Occipital lobe (tissue), 3 donors: ENCODE measurements at places on chromosomes 7 and 10.

GRCh38 chr10:130043491-130043890, 67.1 kb downstream of the C10orf143 start:
- no peak for DNase-seq

DNA sequence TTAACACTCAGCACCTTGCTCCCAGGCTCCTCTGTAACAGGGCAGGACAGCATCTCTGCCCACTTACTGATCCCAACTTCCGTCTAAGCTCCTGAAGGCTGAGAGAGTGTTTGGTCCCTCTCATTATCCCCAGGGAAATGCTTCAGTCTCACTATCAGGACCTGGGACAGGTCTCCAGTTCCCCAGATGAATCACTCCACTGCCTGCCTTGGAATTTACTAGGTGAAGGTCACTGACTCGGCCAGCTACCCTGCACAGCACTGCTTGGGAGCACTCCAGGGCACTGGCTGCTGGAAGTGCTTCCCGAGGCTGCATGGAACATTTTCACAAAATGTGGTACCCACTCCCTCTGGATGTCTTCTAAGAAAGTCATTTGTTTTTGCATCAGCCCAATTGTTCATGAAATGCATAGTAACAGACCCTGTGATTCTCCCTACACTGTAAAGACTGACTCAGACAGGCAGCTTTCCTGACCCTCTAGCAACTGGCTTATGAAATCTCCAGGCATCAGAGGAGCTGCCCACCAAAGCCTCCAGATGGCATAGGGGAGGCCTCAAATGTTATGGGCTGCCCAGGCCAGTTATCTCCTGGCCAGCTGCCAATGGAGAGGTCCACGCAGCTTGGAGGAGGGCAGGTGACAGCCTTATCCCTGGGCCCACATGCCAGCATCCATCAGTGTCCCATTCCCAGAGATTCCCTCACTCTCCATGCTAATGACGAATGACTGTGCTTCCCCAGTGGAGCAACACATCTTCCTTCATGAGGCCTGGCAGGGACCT, 89.1 kb downstream of the GFRA1 start:
- DNase-seq = no peak

DNA sequence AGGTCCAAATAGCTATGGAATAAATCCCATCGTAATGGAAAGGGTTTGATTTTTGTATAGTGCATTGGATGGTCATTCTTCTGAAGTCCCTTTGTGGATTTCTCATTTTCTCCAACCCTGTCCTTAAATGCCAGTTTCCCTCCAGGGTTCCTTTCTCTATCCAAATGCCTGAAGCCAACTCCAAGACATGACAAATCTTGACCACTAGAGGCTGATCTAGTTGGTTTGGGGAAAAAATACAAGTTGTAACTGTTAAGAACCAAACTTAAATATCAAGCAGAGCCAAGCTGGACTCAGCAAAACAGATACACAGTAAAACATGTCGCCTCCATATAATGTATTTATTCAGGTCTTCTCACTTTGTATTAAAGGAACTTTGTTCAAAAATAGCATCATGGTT, 28.7 kb downstream of the FRMD4A start:
- DNase-seq = no peak

DNA sequence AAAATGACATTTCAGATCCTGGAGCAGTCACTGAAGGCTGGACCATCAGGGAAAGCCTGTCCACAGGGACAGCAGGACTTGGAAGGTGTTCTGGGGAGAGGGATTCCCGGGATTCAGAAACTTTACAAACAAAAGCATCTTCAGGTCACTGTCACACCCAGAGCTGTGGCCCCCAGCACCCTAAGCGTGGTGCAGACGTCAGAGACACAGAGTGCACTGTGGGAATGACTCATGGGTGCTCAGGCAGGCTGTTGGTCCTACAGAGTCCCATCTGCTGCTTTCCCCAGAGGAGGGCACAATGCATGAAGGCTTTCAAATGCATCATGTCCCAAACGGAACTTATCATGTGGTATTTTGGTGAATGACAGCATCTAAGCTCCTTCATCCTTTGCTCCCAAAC, 13.1 kb upstream of the LRMDA start:
- DNase-seq = no peak

DNA sequence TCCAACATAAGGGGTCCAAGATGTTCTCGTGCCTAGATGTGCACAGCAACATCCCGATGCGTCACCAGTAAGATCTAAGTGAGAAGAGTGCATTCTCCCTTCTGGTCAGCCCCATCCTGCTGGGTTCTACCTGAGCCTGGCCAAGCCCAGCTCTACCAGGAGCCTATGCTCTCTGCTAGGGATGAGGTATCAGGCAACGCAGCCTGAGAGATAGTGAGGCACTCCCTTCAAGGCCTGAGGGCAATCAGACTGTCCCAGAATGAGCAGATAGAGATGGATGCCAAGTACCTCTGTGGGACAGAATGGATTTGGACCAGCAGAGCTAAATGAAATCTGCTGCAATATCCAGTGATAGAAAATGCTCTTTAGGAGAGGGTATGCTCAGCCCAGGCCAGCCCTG, 26.7 kb downstream of the DDC start:
- no peak for DNase-seq

- no peak for DNase-seq
Observed at GRCh38 chr7:69504733-69505420, 93.4 kb upstream of the AUTS2 start.

DNA sequence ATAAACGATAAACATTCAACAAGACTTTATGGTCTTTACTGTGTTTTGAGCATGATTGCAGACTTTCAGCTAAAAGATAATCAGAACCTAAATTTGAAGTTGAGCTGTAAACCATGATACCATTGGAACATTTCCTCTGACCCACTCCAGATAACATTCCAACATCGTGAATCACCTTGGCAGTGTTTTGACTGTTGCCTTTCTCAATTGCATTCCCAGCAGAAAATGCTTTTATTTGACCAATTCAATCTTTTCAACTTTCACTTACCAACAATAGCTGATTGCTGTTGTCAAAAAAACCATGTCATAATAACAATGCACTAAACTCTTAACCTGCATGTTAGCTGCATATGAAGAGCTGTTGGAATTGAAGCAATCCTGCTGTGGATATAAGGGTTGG, 165.5 kb downstream of the MDFIC start:
- no peak for DNase-seq

GRCh38 chr7:134278502-134279153, 38.1 kb downstream of the SLC35B4 start:
- no peak for DNase-seq

DNA sequence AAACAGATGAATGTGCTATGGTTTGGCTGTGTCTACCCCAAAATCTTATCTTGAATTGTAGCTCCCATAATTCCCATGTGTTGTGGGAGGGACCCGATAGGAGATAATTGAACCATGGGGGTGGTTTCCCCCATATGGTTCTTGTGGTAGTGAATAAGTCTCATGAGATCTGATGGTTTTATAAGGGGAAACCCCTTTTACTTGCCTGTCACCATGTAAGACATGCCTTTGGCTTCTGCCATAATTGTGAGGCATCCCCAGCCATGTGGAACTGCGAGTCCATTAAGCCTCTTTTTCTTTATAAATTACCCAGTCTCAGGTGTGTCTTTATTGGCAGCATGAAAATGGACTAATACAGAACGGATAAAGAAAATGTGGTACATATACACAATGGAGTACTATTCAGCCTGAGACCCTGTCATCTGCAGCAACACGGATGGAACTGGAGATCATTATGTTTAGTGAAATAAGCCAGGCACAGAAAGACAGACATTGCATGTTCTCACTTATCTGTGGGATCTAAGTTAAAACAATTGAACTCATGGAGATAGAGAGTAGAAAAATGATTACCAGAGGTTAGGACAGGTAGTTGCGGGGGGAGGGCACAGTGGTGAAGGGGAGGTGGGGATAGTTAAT, 587.6 kb upstream of the NRP1 start:
- DNase-seq = no peak

DNA sequence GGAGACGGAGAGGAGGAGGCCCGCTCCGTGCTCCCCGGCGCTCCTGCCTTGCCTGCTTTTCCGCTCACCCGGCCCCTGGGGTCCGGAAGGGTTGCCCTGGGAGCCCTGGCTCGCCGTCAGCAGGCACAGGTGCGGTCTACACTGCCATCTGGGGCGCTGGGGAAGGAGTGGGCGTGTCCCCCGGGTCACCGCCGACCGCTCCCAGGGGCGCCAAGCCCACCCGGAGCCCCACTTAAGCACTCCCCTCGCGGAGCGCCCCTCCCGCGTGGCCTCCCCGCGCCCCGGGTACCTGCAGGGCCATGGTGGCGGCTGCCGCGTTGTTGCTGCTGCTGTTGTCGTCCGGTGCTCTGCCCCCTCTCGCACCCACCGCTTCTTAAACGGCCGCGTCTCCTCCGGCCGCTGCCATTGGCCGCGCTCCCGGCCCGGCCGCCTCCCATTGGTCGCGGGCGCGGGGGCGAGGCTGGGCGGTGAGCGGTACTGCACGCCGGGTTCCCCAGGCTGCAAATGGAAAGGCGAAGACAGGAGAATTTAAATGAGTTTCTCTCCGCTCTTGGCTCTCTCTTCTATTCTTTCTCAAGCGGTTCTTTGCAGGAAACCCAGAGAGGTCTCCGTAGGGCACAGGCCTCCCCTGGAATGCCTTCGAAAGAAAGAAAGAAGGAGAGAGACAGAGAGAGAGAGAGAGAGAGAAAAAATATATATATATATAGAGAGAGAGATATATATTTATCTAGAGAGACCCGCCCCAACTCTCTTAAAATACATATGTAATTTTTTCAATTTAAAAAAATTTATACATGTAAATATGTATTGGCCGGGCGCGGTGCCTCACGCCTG, at the start of gene ACBD7:
ACBD7 (minus strand) TSS at position 349 of the 834 bp plus-strand sequence; CDS start at position 301, 48 bp downstream.
- DNase-seq = peak; percentile 78

GRCh38 chr10:97210543-97210960, 24.8 kb upstream of the SLIT1 start:
- DNase-seq = peak; percentile 8

DNA sequence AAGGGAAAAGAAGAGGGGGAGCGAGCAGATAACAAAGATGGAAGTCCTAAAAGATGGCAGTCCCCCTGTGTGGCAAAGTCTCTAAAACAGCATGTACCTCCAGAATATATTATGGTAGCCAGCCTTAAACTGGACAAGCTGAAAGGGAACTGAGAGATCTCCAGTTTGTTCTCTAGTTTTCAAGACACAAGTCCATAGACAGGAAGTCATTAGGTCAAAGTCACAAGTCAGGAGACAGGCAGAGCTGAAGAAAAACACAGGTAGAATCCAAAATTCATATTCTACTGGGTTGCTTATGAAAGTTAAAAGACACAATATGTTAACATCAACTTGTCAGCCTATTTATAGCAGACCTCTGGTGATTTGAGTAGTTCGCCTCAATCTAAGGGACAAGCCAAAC, 38.7 kb downstream of the FAM107B start:
- no peak for DNase-seq

- DNase-seq = no peak
Observed at GRCh38 chr7:77327067-77327931, 88.8 kb downstream of the GSAP start.

- no peak for DNase-seq
Observed at GRCh38 chr10:108852211-108852610, 1071.1 kb downstream of the XPNPEP1 start.

DNA sequence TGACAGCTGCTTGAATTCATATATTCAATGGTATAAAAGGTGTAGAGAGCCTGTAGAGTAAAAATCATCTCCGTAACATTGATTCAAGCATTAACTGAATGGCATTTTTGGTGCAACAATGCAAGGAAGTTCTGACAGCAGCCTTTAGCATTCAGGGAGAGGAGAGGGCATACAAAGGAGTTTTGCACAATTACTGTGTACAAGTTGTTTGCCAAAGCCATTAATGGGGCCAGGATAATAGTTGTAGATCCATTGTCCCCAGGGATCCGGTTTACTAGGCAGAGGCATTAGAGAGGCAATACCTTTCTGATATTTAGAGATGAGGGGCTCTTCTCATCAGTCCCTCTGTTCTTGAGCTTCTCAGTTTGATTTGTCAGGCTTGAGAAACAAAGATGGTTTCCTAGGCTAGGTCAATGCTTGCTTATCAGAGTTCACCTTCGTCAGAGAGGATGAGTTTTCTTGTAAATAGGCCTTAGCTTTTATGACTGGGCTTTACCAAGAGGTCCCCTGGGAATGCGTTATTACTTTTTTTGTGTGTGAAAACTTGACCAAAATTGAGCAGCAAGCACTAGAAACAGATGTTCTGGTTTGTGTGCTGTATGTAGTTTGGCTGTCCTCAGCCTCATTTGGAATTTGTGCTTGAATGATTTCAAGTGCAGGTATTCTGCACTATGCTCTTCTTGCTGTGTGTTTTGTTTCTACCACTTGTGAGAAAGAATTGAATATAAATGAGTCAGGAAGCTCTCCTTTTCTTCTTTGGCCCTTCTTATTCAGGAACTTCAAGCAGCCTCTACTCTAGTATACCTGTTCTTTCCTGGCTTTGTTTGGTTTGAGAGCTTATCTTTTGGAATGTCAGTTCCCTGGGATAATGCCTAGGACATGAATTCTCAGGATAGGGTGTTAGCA, 32.0 kb downstream of the SND1 start:
- DNase-seq = no peak

DNA sequence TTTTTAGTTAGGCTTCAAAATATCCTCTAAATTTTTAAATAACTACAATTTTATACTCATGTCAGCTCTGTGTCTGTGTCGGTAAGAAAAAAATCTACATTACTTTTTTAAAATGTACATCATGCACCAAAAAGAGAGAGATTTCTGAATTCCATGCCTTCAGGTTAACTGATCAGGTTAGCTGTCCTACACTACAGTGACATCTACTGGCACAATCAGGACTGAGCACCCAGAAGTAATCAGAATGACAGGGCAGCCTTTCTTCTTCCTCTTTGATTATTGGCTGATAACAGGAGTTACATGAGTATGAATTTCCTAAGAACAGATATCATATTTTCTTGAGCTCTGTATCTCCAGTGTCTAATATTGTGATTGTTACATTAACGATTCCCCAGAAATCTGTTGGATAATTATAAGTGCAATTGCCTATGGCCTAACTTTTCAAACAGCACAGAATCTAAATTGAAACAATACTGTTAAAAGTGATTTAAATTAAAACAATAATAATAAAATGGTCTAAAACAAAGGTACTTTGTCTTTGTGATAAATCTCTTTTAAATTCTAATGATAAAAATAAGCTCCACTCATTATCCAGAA, 41.8 kb upstream of the HYCC1 start:
- peak; percentile 14 for DNase-seq

DNA sequence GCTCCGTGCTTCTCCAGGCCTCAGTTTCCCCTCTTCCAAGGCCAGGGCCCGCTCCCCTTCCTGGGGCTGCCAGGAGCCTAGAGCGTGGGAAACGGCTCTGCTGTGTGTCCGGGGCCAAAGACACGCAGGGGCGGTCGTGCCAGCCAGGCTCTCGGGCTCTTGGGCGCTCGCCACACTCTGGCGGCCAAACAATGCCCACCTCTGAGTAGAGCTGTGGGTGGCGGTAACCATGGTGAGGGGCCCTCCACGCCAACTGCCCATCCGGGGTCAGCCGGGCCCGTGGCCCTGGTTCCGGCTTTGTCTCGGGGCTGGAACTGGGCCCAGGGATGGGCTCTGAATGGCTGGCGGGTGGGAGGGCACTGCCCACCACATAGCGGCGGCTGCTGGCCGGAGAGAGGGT, 16.0 kb downstream of the GRIFIN start:
- DNase-seq = peak; percentile 32

GRCh38 chr7:5491251-5492019, 67.8 kb upstream of the TNRC18 start:
- no peak for DNase-seq
